ENCODE measurements at places on chromosomes 6 and 20. TPM values are rescaled to one million over a fixed set of nuclear protein-coding genes. Genes with fewer than 3 reads are reported as not detected.

Gene FAM210B
- 15.9 TPM for total RNA-seq

Gene GABRR1
- not detected for total RNA-seq

Gene HSPA1L
- total RNA-seq = 3.5 TPM

Gene TUBB2B
- total RNA-seq = 0.76 TPM

Gene R3HDML
- not detected for total RNA-seq

Gene TAAR8
- not detected for total RNA-seq

Gene NRN1
- total RNA-seq = 0.31 TPM

Gene RAMACL
- total RNA-seq = 0.44 TPM

Gene MUC22
- total RNA-seq = not detected

Gene TBXT
- total RNA-seq = not detected

Gene RAET1L
- not detected for total RNA-seq

Gene BEND3
- 1.7 TPM for total RNA-seq

Gene OTOR
- not detected for total RNA-seq

Gene TSBP1
- total RNA-seq = not detected

Gene PTPN1
- total RNA-seq = 67.7 TPM

Gene COX4I2
- total RNA-seq = not detected

Gene GRM1
- not detected for total RNA-seq

Gene NFATC2
- total RNA-seq = 58.7 TPM

Gene SNX21
- 3.1 TPM for total RNA-seq

Gene GJA10
- total RNA-seq = not detected

Gene CGA
- total RNA-seq = not detected

Gene PLCB4
- total RNA-seq = not detected

Gene FRK
- total RNA-seq = not detected

Gene ZSCAN31
- total RNA-seq = 0.77 TPM

Gene MAS1
- total RNA-seq = not detected

Gene C4B
- 3.7 TPM for total RNA-seq

Gene ASXL1
- total RNA-seq = 198 TPM

Gene SLC17A3
- 1.3 TPM for total RNA-seq

Gene PKIB
- total RNA-seq = not detected

Gene GMPR
- total RNA-seq = 0.52 TPM

All from T-helper 17 cell (primary cell).